Esophagus squamous epithelium (tissue), 5 donors: ENCODE measurements at places on chromosomes 7 and 10.

DNA sequence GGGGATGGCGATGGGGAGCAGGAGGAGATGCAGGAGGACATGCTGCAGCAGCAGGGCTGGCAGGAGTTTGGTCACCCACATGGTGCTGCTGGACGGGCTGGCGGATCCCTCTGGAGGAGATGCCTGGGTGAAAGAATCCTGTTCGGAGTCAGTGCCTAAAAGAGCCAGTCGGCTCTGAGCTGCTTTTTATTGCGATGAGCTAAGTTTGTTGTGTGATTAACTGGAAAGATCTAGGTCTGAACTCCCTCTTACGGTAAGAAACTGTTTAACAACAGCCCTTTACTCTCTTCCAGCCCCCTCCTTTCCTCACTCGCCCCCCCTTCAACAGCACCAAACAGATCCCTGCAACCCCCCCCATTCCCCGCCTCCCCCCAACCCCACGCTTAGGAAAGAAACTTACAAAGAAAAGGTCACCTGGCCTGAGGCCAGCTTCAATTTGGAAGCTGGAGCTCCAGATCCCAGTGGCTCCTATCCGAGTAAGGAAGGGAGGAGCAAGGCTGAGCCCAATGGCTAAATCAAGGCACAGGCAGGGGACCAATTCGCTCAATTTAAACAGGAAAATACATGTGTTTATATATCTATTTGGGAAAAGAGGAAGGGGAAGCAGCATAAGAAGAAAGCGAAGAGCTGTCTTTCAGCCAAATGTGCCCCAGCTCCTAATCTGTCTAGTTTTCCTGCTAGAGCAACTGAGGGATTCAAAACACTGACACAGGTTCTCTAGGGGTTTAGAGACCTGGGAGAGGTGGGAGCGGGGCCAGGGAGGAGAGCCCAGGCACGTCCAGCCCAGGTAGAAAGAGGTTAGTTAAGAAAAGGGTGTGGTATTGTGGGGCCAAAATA lies at the start of gene HGF:
Gene HGF (minus strand): TSS at position 157 of the 837 bp plus-strand sequence. CDS start 76 bp downstream, at position 81.
- DNase-seq, result peak; percentile 1

DNA sequence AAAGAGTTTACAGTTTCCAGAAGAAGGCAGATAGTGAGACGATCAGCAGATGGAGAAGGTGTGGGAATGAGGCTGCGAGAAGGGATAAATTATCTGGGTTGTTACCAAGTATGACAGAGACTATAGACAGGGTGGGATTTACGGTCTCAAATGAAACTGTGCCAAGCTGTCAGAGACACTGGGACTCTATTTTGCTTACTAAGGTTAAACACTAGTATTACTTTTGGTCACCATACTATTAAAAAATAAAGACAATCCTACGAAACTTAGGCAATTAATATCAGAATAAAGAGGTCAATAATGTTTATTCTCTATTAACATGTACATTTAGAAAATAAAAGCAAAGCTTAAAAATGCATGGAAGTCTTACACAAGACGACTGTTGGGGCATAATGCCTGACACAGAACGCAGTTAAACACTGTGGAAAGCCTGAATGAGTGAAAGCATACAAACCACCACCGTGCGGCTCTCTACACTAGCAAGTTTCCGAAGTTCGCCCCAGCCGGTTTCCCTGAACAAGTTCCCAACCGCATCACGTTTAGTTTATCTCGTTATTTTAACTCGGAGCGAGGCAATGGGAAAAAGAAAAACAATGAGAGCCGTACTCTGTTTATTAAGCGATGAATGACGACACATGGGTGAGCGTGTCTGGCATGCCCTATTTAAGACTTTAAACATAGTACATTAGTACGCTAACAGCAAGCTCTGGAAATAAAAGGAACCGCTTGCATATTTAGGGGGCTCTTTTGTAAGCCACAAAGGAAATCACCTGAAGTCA lies 909 bp upstream of the CC2D2B start:
- DNase-seq, result no peak

- DNase-seq, result no peak
These were observed 506.4 kb upstream of the C7orf33 start for GRCh38 chr7:148084138-148084537.

DNA sequence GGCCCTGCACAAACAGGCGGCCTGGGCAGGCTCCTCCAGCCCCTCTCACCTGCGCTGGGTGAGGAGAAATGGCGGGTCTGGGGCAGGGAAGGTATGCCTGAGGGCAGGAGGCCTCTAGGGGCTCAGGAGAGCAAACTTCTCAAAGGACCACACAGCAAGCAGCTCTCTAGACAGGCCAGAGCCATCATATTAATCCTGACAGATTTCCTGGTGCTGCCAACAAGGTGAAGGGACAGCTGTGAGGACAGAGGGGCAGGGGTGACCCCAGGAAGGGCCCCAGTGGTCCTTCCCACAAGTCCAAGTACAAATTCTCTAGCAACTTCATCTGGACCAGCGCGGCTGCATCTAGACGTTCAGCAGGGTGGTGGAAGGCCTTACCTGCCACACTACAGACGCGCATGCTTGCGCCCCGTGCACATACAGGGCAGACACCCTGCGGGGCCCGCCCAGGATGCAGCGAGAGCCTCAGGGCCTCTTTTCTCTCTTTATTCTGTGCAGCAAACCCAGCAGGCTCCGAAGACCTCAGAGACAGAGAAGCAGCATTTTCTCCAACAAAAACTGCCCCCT lies 62.1 kb downstream of the ZRANB1 start:
- no peak for DNase-seq

GRCh38 chr7:98541101-98541500 lies 76.0 kb upstream of the NPTX2 start:
- DNase-seq, result no peak

DNA sequence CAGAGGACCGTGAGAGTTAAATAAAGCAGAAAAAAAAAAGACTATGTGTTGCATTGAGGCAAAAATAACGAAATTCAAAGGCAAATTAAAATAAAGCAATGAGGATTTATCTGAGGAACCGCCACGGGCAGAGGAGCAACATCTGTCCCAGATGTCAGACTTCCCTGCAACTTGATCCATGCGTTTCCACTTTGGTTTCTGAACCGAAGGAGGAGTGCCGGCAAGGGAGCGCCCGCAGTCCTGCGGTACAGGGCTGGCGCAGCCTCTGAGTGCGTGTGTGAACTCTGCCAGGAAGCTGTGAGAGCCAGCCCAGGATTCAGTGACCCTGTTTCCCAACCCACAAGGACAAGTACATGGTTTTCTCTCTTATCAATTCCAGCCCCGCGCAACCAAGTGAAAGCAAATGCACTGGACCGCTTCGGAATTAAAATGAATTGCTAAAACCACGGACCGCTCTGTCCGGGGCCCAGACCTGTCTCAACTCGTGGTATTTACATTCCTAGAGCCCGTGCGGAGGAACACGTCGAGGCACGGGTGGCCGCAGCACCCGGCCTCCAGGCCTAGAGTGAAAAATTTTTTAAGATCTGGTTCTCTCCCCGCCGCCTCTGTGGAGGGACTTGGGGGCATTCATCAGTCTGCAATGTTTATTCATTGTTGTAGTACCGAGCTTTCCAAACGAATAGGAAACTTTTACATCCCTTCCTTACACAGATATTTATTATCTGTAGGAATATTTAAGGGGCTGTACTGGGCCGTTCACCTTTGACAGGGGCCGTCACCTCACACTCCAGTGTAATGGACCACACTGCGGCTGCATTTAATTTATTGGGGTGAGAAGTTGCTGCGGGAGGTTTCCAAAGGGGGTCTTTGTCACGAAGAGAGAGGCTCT lies 291.5 kb upstream of the NFE2L3 start:
- DNase-seq, result no peak

DNA sequence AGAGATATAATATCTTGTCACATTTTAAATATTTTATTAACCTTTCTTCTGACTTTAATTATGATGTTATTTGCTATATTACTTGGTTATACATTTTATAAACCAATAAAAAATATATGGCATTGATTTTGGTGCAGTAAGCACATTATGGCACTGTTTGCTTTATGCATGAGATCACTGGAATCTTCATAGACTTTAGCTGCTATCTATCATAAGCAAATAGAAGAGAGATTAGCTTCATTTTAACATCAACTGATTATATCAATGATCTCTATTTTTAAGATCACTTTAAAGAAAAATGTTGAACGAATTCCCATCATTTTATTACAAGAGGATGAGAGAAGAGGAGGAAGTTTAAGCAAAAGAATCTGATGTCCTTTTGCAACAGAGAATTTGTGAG lies 58.6 kb upstream of the CDK1 start:
- no peak for DNase-seq

- DNase-seq, result no peak
These were observed 2.3 kb downstream of the ELMO1 start for GRCh38 chr7:37446371-37446770.

GRCh38 chr7:106065575-106066500 lies 46.3 kb downstream of the SYPL1 start:
- DNase-seq, result no peak

DNA sequence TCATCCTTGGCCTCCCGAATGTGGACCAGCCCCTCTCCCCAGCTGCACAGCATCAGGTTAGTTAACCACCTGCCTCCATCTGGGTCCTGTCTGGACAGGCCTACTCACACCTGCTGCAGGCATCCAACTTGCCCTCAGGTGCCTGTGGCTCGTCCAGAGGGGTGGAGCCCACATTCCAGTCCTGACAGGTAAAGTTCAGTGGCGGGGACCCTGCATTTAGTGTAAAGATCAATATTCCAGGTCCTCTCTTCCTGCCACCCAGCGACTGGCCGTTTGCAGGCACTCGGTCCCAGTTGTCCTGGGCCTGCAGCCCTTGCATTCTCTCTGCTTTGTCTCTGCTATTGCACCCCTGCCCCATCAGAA lies 15.0 kb downstream of the HTRA1 start:
- no peak for DNase-seq

GRCh38 chr7:33959676-33960075 lies 54.3 kb downstream of the BMPER start:
- DNase-seq, result no peak
